ENCODE measurements at places on chromosomes 3 and 15.

DNA sequence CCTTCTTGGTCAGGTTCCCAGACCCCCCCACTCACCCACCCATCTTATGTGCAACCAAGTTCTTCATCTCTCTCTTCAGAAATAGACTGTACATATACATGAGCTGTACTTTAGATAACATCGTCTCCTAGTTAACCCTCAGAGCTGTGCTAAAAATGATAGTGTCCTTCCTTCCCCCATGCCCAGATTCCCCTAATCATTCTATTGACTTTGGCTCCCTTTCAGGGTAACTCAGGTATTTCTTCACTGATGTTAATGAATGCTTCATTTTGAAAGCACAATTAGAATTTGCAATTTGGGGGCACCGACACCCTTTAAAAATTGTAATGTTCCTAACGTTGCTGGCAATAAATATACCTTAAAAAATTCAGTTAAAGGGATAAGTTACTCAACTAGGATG is 10.9 kb downstream of the PARP9 start:
- no peak for DNase-seq

- DNase-seq: no peak
Observed at GRCh38 chr3:65210026-65210814, 522.4 kb upstream of the ADAMTS9 start.

DNA sequence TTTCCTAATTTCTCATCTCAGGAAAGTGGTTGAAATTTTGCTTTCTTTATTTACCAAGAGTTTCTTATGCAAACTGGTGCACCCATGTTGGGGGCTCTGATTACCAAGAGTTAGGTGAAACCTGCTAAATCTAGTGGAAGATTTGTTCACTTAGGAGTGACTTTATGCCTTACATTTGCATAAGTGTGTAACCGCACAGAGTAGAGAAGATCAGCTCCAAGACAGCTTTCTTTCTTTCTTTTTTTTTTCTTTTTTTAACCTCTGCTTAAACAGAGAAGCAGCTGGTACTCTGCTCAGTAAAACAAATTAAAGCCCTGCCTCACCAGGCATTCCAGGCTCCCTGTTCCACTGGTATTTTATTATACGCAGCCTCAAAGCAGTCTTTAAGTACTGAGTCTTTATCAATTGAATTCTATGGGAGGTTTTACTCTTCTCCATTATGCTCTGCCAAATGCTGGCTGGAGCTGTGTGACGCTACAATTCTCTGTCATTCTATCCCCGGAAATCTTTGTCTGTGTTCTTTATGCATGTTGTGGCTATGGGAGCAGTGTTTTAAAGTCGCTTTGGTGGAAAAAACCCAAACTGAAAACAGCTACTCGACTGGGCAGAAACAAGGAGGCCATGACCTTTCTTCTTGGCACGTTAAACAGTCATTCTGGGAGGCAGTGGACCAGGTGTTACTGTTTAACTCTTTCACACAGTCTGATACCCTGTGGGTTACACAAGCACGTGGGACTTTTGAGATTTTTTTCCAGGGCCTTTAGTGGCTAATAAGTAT is 55.2 kb upstream of the GBE1 start:
- DNase-seq: no peak

- DNase-seq: no peak
Observed at GRCh38 chr3:147616998-147617619, 207.9 kb downstream of the ZIC1 start.

DNA sequence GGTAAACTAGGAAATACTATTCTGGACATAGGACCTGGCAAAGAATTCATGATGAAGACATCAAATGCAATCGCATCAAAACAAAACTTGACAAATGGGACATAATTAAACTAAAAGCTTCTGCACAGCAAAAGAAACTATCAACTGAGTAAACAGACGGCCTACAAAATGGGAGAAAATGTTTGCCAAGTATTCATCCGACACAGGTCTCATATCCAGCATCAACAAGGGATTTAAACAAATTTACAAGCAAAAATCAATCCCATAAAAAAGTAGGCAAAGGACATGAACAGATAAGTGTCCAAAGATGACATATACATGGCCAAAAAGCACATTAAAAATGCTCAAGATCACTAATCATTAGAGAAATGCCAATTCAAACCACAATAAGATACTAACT is 1088.9 kb downstream of the NAALADL2 start:
- no peak for DNase-seq

GRCh38 chr3:8712045-8712907 is 21.3 kb upstream of the CAV3 start:
- DNase-seq: no peak

DNA sequence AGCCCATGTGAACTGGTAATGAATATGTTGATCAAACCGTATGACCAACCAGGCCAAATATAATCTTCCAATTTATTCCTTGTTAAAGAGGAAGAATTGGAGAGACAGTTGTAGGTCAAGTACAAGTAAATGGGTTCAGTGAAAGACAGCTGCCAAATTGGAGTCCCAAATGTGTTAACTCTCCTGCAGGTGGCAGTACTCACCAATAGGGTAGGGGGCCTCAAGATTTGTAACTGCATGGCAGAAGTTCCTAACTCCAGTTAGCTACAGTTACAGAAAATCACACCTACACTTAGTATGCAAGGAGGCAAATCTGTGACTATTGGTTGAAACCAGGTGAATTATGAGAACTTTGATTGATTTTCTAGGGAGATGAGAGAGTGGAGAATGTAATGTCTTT is 278.0 kb downstream of the ZBBX start:
- DNase-seq: no peak

DNA sequence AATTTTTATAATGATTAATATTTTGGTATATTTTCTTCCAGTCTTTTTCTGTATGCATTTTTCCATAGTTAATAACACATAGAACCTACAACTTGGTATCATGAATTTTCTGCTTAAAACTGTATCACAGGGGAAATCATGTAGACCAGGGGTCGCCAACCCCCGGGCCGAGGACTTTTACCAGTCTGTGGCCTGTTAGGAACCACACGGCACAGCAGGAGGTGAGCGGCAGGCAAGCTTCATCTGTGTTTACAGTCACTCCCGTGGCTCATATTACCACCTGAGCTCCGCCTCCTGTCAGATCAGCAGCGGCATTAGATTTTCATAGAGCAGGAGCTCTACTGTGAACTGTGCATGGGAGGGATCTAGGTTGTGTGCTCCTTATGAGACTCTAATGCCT is 54.7 kb downstream of the RPL22L1 start:
- DNase-seq: no peak

DNA sequence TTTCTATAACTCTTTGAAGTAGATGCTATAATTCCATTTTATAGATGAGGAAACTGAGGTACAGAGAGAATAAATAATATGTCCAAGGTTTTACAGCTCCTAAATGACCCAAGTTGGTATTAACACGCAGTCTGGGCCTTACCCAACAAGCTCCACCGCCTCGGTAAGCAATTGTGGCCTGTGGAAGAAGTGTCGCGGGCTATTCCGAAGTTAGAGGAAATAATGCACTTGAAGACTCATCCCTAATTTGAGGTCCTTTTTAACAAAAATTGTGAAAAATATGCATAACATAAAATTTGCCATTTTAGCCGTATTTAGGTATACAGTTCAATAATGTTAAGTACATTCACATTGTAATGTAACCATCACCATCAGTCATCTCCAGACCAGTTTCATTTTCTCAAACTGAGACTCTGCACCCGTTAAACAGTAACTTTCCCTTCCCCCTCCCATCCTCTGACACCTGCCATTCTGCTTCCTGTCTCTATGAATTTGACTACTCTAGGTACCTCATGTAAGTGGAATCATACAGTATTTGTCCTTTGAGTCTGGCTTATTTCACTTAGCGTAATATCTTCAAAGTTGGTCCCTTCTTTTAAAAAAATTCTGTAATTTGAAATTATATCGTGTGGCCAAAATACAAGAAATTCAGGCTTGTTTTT is 18.2 kb downstream of the IDH3A start:
- no peak for DNase-seq

DNA sequence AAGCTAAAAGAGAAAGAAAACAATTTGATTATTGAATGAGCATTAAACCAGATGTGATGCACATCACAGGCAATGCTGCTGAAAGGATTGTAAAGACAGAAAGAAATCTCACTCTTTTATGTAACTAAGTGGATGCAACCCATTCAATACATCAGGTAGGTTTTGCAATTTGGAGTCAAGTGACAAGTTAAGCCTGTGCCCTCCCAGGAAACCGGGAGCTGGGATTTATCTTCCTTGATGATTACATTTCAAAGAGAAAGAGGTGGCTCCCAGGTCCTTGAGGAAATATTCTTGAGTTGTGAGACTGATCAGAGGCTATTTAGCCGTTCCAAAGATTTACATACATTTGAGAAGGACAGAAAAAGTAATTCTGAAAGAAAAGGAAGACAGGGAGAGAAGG is 219.0 kb upstream of the PROK2 start:
- DNase-seq: no peak

- DNase-seq: no peak
Observed at GRCh38 chr3:123765475-123766128, 118.5 kb downstream of the MYLK start.

DNA sequence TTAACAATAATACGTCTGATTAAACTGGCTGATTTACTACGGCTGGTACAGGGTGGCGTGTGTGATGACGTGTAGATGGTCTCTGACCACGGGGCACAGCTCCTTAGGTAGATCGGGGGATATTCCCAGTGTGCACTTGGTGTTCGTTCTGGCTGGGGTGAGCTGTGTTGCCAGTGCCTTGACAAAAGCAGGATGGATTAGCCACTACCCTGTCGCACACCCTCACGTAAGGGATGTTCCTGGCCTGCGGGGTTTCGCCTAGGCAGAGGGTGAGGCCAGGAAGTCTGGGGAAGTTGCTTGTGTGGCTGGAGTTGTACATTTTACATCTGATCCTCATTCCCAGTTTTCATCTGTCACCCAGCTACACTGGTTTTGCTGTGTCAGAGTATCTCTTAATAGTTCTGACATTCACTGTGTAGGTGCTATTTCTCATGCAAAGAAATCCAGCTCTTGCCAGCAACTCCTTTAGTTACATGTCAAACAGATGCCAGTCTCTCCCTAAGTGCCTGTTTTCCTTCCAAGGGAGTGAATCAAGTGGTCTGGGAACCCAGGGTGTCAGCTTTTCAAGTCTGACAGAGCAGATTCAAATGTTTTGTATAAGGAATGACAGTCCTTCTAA is 66.1 kb upstream of the CCR4 start:
- no peak for DNase-seq

GRCh38 chr15:33089878-33090757 is 104.4 kb downstream of the FMN1 start:
- no peak for DNase-seq

GRCh38 chr3:194084284-194084683 is 51.7 kb upstream of the HES1 start:
- no peak for DNase-seq

GRCh38 chr3:158743664-158744566 is 11.7 kb upstream of the RARRES1 start:
- no peak for DNase-seq

DNA sequence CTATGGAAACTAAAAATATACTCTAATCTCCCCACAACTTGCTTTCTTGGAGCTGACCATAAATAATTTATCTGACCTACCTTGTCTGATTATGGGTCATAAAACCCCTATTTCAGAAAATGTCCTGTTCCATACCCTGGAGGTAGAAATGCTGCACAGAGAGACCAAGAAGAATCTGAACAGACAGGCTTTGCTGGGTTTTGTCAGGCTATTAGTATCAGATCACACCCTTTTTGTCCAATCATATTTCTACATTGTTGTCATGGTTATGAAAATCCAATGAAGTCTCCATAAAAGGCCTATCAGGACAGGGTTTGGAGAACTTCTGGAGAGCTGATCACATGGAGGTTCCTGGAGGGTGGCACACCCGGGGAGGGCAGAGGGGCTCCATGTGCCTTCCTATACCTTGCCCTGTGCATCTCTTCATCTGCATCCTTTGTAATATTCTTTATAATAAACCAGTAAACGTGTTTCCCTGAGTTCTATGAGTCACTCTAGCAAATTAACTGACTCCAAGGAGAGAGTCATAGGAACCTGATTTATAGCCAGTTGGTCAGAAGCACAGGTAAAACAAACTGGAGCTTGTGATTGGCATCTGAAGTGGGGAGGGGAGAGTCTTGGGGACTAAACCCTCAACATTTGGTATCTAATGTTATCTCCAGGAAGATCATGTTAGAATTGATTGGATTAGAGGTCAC is 58.1 kb downstream of the NGLY1 start:
- no peak for DNase-seq

DNA sequence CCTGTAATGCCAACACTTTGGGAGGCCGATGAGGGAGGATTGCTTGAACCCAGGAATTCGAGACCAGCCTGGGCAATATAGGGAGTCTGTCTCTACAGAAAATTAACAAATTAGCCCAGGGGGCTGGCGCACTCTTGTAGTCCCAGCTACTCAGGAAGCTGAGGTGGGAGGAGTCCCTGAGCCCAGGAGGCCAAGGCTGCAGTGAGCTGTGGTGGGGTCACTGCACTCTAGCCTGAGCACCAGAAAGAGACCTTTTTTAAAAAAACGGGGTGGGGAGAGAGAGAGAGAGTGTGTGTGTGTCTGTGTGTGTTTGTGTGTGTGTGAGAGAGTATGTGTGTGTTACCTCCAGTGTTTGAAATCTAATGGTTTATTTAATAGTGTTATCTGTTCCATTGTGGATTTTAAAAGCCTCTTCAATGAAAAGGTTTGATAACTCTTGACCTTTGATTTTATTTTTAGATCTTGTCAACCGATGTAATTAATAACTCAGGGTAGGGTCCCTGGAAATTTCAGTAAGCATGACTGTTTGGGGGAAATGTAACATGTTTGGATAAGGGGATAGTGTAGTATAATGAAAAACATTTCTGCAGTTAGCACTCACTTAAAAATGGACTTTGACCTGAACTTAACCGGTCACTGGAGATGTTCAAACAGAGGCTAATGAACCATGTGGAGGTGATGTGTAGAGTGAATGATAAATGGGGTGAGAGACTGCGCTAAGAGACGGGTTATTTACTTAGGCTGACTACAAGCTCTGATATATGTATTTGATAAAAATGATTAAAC is 29.7 kb downstream of the LRCH3 start:
- DNase-seq: no peak

DNA sequence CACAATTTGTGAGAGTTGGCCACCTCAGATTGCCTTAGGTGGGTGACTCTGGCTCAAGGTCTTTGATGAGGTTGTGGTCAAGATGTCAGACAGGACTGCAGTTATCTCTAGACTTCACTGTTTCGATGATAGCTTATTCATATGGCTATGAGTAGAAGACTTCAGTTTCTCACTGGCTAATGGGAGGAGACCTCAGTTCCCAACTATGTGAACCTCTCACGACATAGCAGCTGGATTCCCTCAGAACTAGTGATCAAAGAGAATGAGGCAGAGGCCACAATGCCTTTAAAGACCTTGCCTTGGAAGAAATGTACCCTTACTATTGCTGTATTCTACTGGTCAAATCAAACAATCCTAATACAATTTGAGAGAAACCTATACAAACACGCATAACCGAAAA is 607.5 kb upstream of the ROBO2 start:
- no peak for DNase-seq

- no peak for DNase-seq
Observed at GRCh38 chr15:40688932-40689799, 5.8 kb upstream of the RAD51 start.

Measured in stimulated activated CD4-positive, alpha-beta T cell treated with anti-CD3 and anti-CD28 coated beads, Interleukin-4, amount 100 ng/mL, for 4 hours (primary cell).